ENCODE measurements at places on chromosomes 12 and 14.

DNA sequence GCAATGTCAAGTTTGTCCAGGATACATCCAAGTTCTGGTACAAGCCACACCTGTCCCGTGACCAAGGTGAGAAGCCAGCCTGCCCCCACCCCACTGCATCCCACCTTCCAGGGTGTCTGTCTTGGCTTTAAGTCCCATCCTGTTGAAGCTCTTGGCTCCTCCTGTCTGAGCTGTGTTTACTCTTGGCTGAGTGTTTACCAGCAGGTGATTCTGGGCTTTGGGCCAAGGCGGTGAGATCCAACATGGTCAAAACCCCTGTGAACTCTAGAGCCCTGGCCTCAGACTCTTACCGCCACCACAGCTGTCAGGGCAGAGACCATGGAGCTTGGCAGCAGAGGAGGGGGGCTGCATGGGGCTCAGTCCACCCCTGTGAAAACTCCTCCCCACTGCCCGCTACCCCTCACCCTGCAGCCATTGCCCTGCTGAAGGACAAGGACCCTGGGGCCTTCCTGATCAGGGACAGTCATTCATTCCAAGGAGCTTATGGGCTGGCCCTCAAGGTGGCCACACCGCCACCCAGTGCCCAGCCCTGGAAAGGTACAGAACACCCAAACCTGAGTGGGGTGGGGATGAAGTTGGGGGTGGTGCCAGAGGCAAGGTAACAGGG lies 11.6 kb downstream of the TNS2 start:
- H3K36me3 ChIP-seq = peaks cover 2% of the 10 kb centered on the region
- H3K4me3 ChIP-seq = no peak overlapping the region
- H3K27ac ChIP-seq = no peak overlapping the region
- H3K4me1 ChIP-seq = peaks cover 16% of the 10 kb centered on the region

DNA sequence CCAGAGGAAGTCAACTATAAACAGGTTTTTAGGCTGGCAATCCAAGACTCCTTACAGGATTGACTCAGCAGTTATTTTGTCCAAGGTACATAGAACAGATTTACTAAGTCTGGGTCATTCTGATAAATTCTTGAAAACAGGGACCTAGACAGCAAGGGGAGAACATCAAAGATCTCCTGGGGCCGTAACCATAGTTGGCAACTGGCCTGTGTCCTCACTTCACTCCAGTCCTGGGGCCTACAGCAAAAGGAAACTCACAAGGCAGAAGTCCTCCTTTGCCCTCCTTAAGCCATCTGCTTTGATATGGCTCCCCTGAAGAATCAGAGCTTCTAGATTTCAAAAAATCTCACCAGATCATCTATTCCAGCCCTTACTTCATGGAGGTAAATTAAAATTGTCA lies 207.2 kb upstream of the IGF1 start:
- no peak for DNase-seq
- H3K27me3 ChIP-seq = peaks cover 3% of the 10 kb centered on the region
- no peak overlapping the region for H3K27ac ChIP-seq
- H3K4me3 ChIP-seq = no peak overlapping the region
- H3K36me3 ChIP-seq = no peaks in the 10 kb centered on the region
- peaks cover 42% of the 10 kb centered on the region for H3K4me1 ChIP-seq

GRCh38 chr12:57939291-57939690 lies 2.1 kb upstream of the ATP23 start:
- H3K4me1 ChIP-seq = peaks cover 44% of the 10 kb centered on the region
- DNase-seq = no peak
- H3K27me3 ChIP-seq = peaks cover 21% of the 10 kb centered on the region
- H3K4me3 ChIP-seq = peak overlapping the region; percentile 75

DNA sequence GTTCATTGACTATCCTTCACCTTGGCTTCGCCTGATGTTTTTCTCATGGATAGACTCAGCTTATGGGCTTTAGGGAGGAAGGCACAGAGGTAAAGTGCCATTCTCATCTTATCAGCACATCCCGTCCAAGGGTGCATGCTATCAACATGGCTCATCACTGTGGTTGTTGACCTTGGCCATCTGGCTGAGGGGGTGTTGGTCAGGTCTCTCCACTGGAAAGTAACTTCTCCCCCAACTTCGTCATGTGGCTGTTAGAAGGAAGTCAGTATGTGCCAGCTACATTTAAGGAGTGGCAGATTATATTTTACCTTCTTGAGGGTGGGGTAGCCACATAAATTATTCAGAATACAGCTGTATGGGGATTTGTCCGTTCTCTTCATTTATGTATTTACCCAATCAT lies 68.9 kb downstream of the EML1 start:
- DNase-seq = no peak
- H3K4me1 ChIP-seq = no peaks in the 10 kb centered on the region
- peaks cover 12% of the 10 kb centered on the region for H3K36me3 ChIP-seq
- H3K27me3 ChIP-seq = no peaks in the 10 kb centered on the region

GRCh38 chr14:63725786-63726460 lies 1.9 kb downstream of the SGPP1 start:
- peaks cover 19% of the 10 kb centered on the region for H3K4me1 ChIP-seq
- peaks cover 3% of the 10 kb centered on the region for H3K36me3 ChIP-seq
- peak overlapping the region; percentile 95 for H3K4me3 ChIP-seq
- H3K27me3 ChIP-seq = peaks cover 15% of the 10 kb centered on the region

DNA sequence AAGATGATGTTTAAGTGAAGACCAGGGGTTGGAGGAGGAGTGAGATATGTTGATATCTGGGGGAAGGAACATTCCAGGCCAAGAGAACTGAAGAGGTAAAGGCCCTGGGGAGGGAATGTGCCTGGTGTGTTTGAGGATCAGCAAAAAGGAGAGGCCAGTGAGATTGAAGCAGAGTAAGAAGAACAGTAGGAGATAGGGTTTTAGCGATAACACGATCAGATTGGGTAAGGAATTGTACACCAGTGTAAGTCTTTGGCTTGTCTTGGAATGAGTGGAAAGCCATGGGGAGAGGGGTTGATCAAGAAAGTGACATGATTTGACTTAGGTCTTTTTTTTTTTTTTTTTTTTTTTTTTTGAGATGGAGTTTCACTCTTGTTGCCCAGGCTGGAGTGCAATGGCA lies 4.8 kb downstream of the TROAP start:
- H3K36me3 ChIP-seq = peaks cover 5% of the 10 kb centered on the region
- H3K4me1 ChIP-seq = peaks cover 26% of the 10 kb centered on the region
- H3K4me3 ChIP-seq = peak overlapping the region; percentile 17
- no peak overlapping the region for H3K27ac ChIP-seq
- DNase-seq = no peak

Measured in neural crest cell (in vitro differentiated cells).